ENCODE measurements at places on chromosomes 4 and X. TPM values are rescaled to one million over a fixed set of nuclear protein-coding genes. Genes with fewer than 3 reads are reported as not detected.

DNA sequence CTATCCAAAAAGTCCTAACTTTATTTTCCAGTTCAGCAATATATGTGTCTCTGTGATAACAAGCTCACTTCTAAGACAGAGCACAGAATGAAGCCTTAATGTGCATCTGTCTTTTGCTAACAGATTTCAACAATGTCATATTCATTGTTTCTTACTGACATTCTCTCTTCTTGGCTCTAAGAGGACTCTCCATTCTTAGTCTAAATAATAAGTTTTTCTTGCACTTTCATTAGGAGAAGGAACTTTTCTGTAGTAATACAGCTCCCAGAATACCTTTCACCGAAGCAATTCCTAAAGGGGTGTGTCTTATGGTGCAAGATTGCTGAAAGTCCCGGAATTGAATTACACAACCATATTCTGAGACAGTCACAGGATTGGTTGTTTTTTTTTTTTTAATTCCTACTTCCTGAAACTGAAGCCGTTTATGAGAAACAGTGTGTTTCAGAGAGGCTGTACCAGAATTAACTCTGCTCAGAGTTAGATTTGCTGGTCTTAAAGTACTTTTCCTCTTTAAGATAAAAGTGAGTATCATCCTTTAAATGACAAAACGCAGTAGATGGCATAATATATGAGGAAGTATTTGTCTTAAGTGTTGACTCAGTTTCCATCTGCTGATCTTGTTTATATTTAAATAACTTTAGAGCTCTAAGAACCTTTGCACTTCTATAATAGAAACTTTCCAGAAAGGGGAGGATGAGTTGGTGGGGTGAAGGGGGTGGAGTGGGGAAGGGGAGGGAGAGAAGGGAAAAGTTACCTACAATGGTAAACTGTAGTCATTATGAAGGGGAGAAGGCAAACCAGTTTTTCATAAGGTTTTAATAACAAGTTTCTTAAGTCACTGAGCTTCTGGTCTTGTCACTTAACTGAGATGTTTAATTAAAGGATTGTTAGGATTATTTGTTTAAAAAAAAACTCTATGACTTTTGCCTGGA, at the start of gene ALPK1:
Gene ALPK1, plus strand, starts transcription at position 421 of the 932 bp plus-strand sequence.
- DNase-seq = peak; percentile 30

- no peak for DNase-seq
Observed at GRCh38 chr4:155099231-155099630, 109.2 kb upstream of the NPY2R start.

Gene BANK1
- total RNA-seq = 2.0 TPM

- no peak for DNase-seq
Observed at GRCh38 chr4:26609391-26609790, 25.5 kb downstream of the TBC1D19 start.

- DNase-seq = peak; percentile 82
Observed at GRCh38 chr4:139740531-139741041, 75.0 kb downstream of the MGST2 start.

Measured in body of pancreas (tissue), 4 donors.